Activated CD8-positive, alpha-beta T cell treated with anti-CD3 and anti-CD28 coated beads for 36 hours (primary cell): ENCODE measurements at places on chromosomes 2 and 18.

DNA sequence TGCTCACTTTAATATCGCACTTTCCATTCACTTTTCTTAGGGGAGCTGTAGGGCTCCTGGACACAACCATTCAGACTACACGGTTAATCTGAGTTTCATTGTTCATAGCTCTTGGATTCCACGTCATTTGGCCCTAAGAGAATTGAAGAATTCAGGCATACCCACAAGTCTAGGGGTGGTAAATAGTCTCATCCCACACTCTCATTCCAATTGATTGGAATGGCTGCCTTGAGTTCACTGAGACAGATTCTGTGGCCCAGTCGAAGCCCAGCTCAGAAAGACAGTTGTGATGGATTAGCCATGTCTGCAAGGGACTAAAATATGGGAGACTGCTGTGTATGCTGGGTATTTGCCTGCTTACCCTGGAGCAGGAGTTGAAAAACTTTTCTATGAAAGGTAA is 124.6 kb downstream of the TFCP2L1 start:
- H3K27me3 ChIP-seq, result no peaks in the 10 kb centered on the region
- no peak overlapping the region for H3K27ac ChIP-seq
- no peaks in the 10 kb centered on the region for H3K4me1 ChIP-seq
- DNase-seq, result no peak

DNA sequence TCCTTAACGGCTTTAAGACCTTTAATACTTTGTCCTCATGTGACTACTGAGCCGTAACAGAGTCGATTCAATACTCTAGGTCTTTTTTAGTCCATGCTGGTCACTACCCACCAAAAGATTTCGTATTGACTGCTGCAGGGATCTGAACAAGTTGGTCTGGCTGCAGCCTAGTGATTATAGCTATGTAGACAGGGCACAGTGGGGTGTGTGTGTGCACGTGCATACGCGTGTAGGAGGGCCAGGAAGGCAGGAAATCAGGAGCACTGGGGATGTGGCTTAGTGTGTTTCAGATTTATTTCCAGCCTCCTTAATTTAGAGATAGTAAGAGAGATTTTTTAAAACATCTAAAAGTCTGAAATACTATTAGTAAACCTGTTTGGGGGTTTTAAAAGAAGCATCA is 161.4 kb downstream of the MYO3B start:
- no peaks in the 10 kb centered on the region for H3K36me3 ChIP-seq
- no peak overlapping the region for H3K4me3 ChIP-seq
- DNase-seq, result no peak
- no peak overlapping the region for H3K27ac ChIP-seq
- H3K27me3 ChIP-seq, result peaks cover 2% of the 10 kb centered on the region
- peaks cover 22% of the 10 kb centered on the region for H3K4me1 ChIP-seq

DNA sequence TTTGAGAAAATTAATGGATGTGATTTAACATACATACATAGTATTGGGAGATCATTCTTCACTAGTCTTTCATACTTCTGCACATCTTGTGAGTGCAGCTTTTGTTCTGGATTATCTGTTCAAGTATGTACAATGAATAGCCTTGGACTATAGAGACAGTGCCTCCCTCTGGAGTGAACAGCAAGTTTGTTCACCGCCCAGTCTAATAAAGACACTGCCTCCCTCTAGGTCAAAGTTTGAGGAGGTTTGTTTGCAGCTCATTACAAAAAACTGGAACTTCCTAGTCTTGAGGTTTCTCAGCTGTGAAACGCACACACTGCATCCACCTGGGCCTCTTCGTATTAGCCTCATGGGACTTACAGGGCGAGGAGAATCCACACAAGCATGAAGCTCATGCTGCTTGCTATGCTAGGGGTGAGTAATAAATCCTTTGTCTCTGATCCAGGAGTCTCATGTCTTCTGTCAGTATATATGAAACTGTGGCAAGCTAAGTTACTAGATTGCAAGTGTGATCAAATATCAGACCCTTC is 26.0 kb upstream of the LAPTM4A start:
- no peak for DNase-seq
- peaks cover 8% of the 10 kb centered on the region for H3K27me3 ChIP-seq

DNA sequence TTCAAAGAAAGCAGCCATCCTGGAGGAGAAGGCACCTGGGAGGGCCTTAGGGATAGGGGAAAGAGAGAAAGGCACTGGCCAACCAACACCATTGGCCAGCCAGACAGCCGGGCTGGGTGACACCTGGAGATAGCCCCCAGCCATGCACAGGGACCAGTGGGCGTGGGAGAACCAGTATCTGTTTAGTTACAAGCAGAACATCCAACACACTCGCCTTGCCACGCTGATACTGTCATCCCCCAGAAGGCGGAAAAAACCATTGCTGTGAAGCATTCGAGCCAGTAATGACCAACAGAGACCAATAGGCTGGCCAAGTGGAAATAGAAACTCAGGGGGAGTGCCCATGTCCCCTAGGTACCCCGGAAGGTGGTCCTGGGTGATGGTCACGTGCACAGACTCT is 15.5 kb downstream of the ASPRV1 start:
- no peaks in the 10 kb centered on the region for H3K36me3 ChIP-seq
- no peak for DNase-seq
- peaks cover 37% of the 10 kb centered on the region for H3K4me1 ChIP-seq
- H3K27ac ChIP-seq, result no peak overlapping the region
- H3K27me3 ChIP-seq, result no peaks in the 10 kb centered on the region
- H3K4me3 ChIP-seq, result no peak overlapping the region

GRCh38 chr2:109244750-109245382 is 115.9 kb downstream of the SH3RF3 start:
- peaks cover 7% of the 10 kb centered on the region for H3K4me1 ChIP-seq
- no peak overlapping the region for H3K27ac ChIP-seq
- no peak overlapping the region for H3K4me3 ChIP-seq
- H3K36me3 ChIP-seq, result no peaks in the 10 kb centered on the region
- no peak for DNase-seq

DNA sequence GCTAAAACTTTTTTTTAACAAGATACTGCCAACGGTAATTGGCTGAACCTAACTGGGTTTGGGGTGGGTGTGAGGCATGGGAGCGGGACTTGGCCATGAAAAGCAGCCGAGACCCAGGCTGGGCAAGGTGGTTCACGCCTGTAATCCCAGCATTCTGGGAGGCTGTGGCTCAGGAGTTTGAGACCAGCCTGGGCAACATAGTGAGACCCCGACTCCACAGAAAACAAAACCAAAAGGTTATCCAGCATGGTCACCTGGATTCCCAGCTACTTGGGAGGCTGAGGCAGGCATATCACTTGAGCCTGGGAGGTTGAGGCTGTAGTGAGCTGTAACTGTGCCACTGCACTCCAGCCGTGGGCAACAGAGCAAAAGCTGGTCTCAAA is 11.0 kb upstream of the SEMA4C start:
- H3K27me3 ChIP-seq, result no peaks in the 10 kb centered on the region
- no peak overlapping the region for H3K27ac ChIP-seq
- H3K36me3 ChIP-seq, result no peaks in the 10 kb centered on the region
- no peak overlapping the region for H3K4me3 ChIP-seq
- DNase-seq, result no peak

GRCh38 chr2:105361102-105361889 is 24.0 kb downstream of the C2orf49 start:
- DNase-seq, result peak; percentile 30
- peaks cover 33% of the 10 kb centered on the region for H3K36me3 ChIP-seq
- H3K27me3 ChIP-seq, result no peaks in the 10 kb centered on the region
- no peak overlapping the region for H3K4me3 ChIP-seq

DNA sequence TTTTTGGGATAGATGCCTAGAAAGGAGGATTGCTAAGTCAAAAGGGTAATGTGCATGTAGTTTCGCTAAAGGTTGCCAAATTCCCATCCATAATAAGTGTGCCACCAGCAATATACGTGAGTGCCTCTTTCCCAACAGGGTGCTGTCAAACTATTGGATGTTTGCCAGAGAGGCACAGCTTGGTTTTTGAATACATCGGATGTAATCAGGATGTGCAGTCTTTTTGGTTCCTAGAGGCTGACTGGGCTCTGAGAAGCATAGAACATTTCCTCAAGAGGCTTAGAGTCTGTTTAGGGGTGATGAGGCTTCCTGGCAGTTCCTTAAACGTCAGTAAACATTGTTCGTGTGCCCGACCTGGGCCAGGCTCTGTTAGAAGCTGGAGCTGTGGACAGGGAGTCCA is 28.0 kb downstream of the AGAP1 start:
- H3K4me3 ChIP-seq, result no peak overlapping the region
- peaks cover 1% of the 10 kb centered on the region for H3K27me3 ChIP-seq
- no peaks in the 10 kb centered on the region for H3K4me1 ChIP-seq
- no peaks in the 10 kb centered on the region for H3K36me3 ChIP-seq

- no peak for DNase-seq
- H3K4me3 ChIP-seq, result no peak overlapping the region
- no peaks in the 10 kb centered on the region for H3K27me3 ChIP-seq
These were observed 427.7 kb upstream of the LYPD1 start for GRCh38 chr2:133097666-133098065.

DNA sequence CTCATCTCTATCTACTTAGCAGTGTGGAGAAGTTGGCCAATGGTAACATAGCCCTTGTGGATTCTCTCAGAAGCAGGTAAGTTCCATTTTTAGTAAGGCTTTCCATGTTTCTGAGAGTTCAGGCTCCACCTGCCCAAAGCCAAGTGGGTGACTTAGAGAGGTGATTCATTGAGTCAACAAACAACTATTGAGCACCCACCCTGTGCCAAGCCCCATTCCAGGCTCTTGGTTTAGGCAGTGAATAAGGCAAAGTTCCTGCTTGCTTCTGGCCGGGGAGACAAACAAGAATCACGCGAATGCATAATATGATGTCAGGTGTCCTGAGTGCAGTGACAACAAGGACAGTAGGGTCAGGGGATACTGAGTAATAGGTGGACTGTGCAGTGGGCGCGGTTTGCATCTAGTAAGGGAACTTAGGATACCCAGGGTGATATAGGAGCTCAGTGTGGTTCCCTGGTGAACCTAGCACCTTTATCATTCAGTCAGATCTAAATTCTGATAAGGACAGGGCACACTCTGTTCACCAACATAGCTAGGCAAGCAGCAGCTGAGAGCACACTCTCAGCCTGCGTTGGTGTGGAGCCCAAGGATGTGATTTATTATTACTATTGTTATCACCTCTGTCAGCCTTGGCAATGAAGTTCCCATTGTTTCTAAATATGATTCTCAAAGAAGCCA is 31.7 kb upstream of the KCTD1 start:
- no peak overlapping the region for H3K27ac ChIP-seq
- peaks cover 20% of the 10 kb centered on the region for H3K27me3 ChIP-seq
- peaks cover 3% of the 10 kb centered on the region for H3K4me1 ChIP-seq
- H3K4me3 ChIP-seq, result no peak overlapping the region
- H3K36me3 ChIP-seq, result no peaks in the 10 kb centered on the region
- DNase-seq, result no peak

DNA sequence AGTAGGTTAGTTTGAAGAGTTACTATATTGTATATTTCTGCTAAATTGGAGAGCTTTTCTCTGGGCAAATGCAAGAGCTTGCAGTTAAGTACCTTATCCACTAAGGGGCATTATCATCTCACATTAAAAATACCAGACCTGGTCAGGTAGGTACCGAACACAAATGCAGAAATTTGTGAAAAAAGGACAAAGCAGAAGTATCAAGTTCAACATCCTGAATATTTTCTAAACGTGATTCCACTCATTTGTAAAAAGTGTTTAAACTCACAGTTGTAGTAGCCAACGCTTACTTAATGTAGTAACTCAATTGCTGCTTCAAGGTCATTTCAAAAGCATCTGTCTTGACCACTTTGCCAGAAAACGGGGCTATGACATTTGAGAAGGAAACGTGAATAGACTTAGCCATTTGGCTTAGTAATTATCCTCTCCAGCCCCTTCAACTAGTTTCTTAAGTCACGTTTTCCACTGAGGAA is 52.1 kb downstream of the CYRIA start:
- H3K27me3 ChIP-seq, result peaks cover 3% of the 10 kb centered on the region
- DNase-seq, result no peak
- no peak overlapping the region for H3K27ac ChIP-seq
- no peak overlapping the region for H3K4me3 ChIP-seq
- peaks cover 3% of the 10 kb centered on the region for H3K4me1 ChIP-seq
- no peaks in the 10 kb centered on the region for H3K36me3 ChIP-seq

GRCh38 chr2:42328148-42328833 is 32.7 kb downstream of the COX7A2L start:
- H3K4me3 ChIP-seq, result no peak overlapping the region
- peaks cover 22% of the 10 kb centered on the region for H3K36me3 ChIP-seq
- DNase-seq, result no peak
- H3K27ac ChIP-seq, result peak overlapping the region; percentile 28

- H3K36me3 ChIP-seq, result peaks cover 64% of the 10 kb centered on the region
- H3K4me3 ChIP-seq, result peak overlapping the region; percentile 99
- DNase-seq, result no peak
- H3K27ac ChIP-seq, result peak overlapping the region; percentile 79
These were observed 5.4 kb downstream of the ACTR3 start for GRCh38 chr2:113895301-113895700.

GRCh38 chr18:75016025-75016717 is 192.8 kb downstream of the PTGR3 start:
- no peak overlapping the region for H3K27ac ChIP-seq
- H3K27me3 ChIP-seq, result no peaks in the 10 kb centered on the region
- DNase-seq, result no peak

DNA sequence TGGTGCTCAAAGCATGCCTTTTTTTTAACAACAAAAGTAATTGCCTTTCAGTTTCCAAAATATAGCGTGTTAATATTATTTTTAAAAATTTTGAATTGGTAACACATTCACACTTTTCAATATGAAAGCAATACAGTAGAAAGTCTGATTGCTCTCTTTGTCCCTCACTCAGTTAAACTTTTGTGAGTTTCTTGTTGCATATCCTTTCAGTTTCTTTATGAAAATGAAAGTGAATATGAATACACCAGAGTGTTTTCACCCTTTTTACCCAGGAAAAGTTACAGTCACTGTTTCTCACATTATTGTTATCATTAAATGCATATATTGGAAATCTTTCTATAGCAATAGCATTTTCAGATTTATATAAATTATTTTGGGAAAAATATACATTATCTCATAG is 377.4 kb upstream of the CRIM1 start:
- H3K27me3 ChIP-seq, result no peaks in the 10 kb centered on the region
- no peak overlapping the region for H3K27ac ChIP-seq
- no peaks in the 10 kb centered on the region for H3K36me3 ChIP-seq
- peaks cover 10% of the 10 kb centered on the region for H3K4me1 ChIP-seq
- H3K4me3 ChIP-seq, result no peak overlapping the region
- no peak for DNase-seq

GRCh38 chr2:108988796-108989713 is at the start of gene EDAR:
EDAR (minus strand) TSS chr2:108989220; CDS start chr2:108931014, 58,206 bp downstream.
- H3K36me3 ChIP-seq, result no peaks in the 10 kb centered on the region
- peak within 1 kb of the TSS; percentile 66 for H3K4me3 ChIP-seq
- peaks cover 35% of the 10 kb centered on the region for H3K4me1 ChIP-seq
- peak; percentile 63 for DNase-seq
- H3K27ac ChIP-seq, result no peak within 1 kb of the TSS
- H3K27me3 ChIP-seq, result no peaks in the 10 kb centered on the region

GRCh38 chr18:57819671-57820460 is 16.8 kb upstream of the ATP8B1 start:
- peak; percentile 52 for DNase-seq
- H3K4me1 ChIP-seq, result no peaks in the 10 kb centered on the region

- H3K27me3 ChIP-seq, result no peaks in the 10 kb centered on the region
- no peak overlapping the region for H3K27ac ChIP-seq
- no peak for DNase-seq
- H3K4me3 ChIP-seq, result no peak overlapping the region
These were observed 161.9 kb downstream of the KLHL29 start for GRCh38 chr2:23546913-23547312.
